ENCODE measurements at places on chromosomes 7 and 10.

- no peak for DNase-seq
Measured at GRCh38 chr10:70879207-70879606, 9.2 kb downstream of the PCBD1 start.

DNA sequence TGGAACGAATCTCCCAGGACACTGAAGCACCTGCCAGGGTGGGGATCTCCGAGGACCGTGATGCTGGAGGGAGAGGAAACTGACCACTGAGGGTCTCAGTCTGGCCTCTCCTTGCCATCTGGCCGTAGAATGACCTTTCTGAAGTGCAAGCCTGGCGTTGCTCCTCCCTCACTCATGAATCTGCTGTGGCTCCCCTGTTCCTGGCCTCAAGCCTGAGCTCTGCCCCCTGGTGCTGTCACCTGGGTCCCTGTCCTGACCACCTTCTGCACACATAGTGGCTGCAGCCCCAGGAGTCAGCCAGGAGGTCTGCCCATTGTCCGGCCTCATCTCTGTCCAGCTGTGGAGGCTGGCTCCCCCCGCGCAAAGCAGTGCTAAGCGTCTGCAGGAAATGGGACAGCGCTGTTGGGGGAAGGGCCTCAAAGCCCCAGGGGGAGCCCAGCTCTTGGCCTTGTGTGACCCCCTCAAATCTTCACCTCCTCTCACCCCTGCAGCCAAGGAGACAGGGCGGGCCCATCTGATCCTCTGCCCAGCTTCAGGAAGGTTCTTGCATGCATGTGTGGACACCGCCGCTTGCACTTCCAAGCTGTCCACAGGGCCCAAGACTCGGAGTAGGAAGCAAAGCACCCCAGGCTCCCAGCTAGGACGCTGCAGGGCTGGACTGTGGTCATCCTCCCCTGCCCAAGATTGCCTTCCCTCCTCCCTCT is 65.7 kb downstream of the MYL10 start:
- DNase-seq: no peak

- DNase-seq: no peak
Measured at GRCh38 chr7:84188786-84189405, 5.7 kb downstream of the SEMA3A start.

- DNase-seq: no peak
Measured at GRCh38 chr7:151110236-151110940, 24.1 kb downstream of the AGAP3 start.

DNA sequence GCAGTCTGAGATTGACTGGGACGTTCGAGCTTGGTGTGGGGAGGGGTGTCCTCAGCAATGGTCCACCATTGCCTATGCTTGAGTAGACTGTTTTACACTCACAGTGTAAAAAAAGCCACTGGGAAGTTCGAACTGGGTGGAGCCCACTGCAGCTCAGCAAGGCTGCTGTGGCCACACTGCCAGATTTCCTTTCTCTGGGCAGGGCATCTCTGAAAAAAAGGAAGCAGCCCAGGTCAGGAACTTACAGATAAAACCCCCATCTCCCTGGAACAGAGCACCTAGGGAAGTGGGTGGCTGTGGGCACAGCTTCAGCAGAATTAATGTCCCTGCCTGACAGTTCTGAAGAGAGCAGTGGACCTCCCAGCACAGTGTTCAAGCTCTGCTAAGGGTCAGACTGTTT is 80.3 kb downstream of the BICC1 start:
- DNase-seq: no peak

GRCh38 chr10:61852261-61852660 is 49.2 kb upstream of the ARID5B start:
- no peak for DNase-seq

DNA sequence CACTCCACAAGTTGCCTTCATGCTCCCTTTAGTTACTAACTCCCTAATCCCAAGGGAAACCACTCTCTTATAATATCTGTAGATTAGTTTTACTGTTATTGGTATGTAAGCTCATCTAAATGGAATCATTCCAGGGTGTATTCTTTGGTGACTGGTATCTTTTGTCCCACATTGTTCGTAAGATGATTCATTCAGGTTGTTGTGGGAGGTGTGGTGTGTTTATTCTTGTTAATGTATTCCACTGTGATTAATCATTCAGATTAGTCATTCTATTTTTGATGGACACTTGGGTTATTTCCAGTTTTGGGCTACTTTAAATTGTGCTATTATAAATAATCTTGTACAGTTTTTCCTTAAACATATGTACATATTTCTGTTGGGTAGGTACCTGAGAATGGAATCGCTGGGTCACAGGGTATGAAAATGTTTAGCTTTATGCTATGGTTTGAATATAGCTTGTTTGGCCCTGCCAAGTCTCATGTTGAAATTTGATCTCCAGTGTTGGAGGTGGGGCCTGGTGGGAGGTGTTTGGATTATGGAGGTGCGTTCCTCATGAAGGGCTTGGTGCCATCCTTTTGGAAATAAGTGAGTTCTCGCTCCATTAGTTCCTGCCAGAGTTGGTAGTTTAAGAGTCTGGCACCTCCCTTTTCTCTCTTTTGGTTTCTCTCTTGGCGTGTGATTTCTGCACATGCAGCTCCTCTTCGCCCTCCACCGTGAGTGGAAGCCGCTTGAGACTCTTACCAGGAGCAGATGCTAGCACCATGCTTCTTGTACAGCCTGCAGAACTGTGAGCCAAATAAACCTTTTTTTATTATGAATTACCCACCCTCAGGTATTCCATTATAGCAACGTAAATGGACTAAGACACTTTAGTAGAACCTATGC is 13.8 kb downstream of the BTRC start:
- DNase-seq: no peak

GRCh38 chr10:34689053-34689452 is 126.0 kb downstream of the PARD3 start:
- DNase-seq: no peak

GRCh38 chr10:91528768-91529167 is 104.1 kb downstream of the PPP1R3C start:
- DNase-seq: no peak

Measured in head of caudate nucleus (tissue), 42 donors.